ENCODE measurements at places on chromosomes 16 and 17. TPM values are rescaled to one million over a fixed set of nuclear protein-coding genes. Genes with fewer than 3 reads are reported as not detected.
A peak's percentile ranks its signal among the peaks of the same experiment; 100 is the strongest.

NACA2 gene
- not detected for total RNA-seq

C17orf78 gene
- total RNA-seq = not detected

MYH3 gene
- 2.8 TPM for total RNA-seq

SCARF1 gene
- 48.5 TPM for total RNA-seq

TPSB2 gene
- 181 TPM for total RNA-seq

CACNG3 gene
- not detected for total RNA-seq

DNA sequence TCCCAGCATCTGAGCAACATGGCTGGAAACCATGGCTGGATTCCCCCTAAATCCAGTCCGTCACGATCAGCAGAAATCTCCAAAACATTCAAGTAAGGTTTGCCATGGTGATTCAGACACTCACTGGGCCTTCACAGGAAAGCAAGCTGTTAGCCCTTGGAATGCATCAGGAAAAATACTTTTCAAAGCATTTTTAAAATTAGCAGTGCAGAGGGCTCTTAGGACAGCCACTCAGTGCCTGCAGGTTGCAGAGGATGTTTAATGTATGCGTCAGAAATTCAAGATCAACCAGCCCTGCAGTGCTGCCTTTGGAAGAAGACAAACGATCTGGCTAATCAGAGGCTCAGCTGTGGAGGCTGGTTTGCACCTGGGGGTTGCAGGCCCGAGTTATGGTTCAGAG, 50.3 kb downstream of the FOXL1 start:
- H3K4me1 ChIP-seq = no peaks in the 10 kb centered on the region
- no peak overlapping the region for H3K27ac ChIP-seq
- H3K36me3 ChIP-seq = no peaks in the 10 kb centered on the region
- DNase-seq = no peak
- H3K4me3 ChIP-seq = no peak overlapping the region

GRCh38 chr17:58336456-58337209, 8.0 kb upstream of the TSPOAP1 start:
- H3K4me3 ChIP-seq = peak overlapping the region; percentile 43
- H3K36me3 ChIP-seq = no peaks in the 10 kb centered on the region
- peak; percentile 57 for DNase-seq
- H3K4me1 ChIP-seq = peaks cover 42% of the 10 kb centered on the region

GRCh38 chr17:48023400-48024148, 14.0 kb downstream of the COPZ2 start:
- H3K4me3 ChIP-seq = peak overlapping the region; percentile 54
- H3K36me3 ChIP-seq = no peaks in the 10 kb centered on the region
- H3K27ac ChIP-seq = peak overlapping the region; percentile 85
- no peaks in the 10 kb centered on the region for H3K27me3 ChIP-seq
- H3K4me1 ChIP-seq = peaks cover 36% of the 10 kb centered on the region

DNA sequence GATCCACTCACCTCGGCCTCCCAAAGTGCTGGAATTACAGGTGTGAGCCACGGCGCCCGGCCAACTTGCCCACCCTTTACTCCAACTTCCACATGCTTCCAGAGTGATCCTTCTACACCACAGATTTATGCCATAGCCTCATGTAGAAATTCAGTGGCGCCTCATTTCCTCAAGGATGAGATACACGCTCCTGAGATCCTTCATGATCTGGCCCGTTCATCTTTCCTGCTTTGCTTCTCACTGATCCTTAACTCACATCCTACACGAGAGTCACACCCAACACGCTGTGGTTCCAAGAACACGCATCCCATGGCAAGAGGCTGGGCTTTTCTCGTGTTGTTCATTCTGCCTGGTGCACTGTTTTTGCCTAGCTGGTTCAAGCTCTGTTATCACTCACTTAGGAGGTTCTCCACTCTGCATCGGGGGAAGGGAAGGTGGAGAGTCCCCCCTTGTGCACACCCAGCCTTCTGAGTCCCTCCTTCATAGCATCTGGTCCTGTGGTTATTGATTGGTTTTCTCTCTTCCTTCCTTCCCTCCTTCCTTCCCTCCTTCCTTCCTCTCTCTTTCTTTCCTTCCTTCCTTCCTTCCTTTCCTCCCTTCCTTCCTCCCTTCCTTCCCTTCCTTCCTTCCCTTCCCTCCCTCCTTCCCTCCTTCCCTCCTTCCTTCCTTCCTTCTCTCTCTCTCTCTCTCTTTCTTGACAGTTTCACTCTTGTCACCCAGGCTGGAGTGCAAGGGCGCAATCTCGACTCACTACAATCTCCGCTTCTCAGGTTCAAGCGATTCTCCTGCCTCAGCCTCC, 32.7 kb upstream of the GCSH start:
- no peak overlapping the region for H3K27ac ChIP-seq
- H3K4me1 ChIP-seq = no peaks in the 10 kb centered on the region
- no peaks in the 10 kb centered on the region for H3K36me3 ChIP-seq
- H3K27me3 ChIP-seq = no peaks in the 10 kb centered on the region
- DNase-seq = no peak

- no peak for DNase-seq
- H3K36me3 ChIP-seq = no peaks in the 10 kb centered on the region
- H3K4me1 ChIP-seq = no peaks in the 10 kb centered on the region
- H3K27me3 ChIP-seq = no peaks in the 10 kb centered on the region
- H3K27ac ChIP-seq = no peak overlapping the region
- no peak overlapping the region for H3K4me3 ChIP-seq
Observed at GRCh38 chr16:78623796-78624195, 524.3 kb downstream of the WWOX start.

GRCh38 chr16:23670137-23670776, 8.4 kb upstream of the PLK1 start:
- H3K4me3 ChIP-seq = no peak overlapping the region
- H3K4me1 ChIP-seq = no peaks in the 10 kb centered on the region
- no peaks in the 10 kb centered on the region for H3K27me3 ChIP-seq
- H3K27ac ChIP-seq = no peak overlapping the region
- peaks cover 56% of the 10 kb centered on the region for H3K36me3 ChIP-seq
- no peak for DNase-seq

- H3K27me3 ChIP-seq = peaks cover 5% of the 10 kb centered on the region
- no peak overlapping the region for H3K4me3 ChIP-seq
- peaks cover 14% of the 10 kb centered on the region for H3K4me1 ChIP-seq
- H3K27ac ChIP-seq = no peak overlapping the region
- no peak for DNase-seq
- H3K36me3 ChIP-seq = no peaks in the 10 kb centered on the region
Observed at GRCh38 chr17:39243155-39243554, 17.4 kb upstream of the STAC2 start.

- no peak overlapping the region for H3K27ac ChIP-seq
- DNase-seq = no peak
- no peaks in the 10 kb centered on the region for H3K36me3 ChIP-seq
- no peaks in the 10 kb centered on the region for H3K27me3 ChIP-seq
- H3K4me1 ChIP-seq = no peaks in the 10 kb centered on the region
Observed at GRCh38 chr16:77840673-77841501, 52.5 kb downstream of the VAT1L start.

DNA sequence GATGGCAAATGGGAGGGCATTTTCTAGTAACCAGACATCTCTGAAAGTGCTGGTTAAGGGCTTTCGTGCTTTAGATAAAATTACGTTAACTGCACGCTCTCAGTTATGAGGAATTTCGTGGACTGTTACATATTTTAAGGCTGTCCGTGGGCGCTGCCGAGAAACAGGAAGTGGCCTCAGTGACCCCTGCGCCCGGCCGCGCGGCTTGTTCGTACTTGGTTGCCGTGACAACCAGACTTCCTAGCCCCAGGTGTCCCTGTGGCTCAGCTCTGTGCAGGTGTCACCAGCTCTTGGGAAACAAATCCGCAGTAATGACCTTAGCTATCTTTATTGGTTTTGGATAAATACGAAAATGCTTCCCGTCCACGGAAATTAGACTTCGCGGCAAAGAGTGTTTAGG, 52.7 kb downstream of the LMF1 start:
- H3K4me3 ChIP-seq = no peak overlapping the region
- no peak overlapping the region for H3K27ac ChIP-seq

DNA sequence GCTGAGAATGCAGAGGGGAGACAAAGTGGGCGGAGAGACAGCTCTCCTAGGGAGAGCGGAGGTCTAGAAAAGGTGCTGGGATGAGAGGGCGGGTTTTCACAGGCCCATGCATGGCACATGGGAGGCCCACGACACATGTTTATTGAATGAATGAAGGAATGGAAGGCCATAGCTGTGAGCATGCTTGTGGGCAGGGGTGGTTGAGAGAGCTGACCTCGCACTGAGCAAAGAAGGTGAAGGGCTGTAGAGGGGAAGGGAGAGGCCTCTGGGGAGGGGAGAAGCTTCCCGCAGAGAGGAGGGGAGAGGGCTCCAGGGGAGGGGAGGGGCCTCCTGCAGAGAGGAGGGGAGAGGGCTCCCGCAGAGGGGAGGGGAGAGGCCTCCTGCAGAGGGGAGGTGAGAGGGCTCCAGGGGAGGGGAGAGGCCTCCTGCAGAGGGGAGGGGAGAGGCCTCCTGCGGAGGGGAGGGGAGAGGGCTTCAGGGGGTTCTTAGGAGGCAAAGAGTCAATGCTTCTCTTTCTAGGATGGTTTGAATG, 27.3 kb downstream of the SDK2 start:
- DNase-seq = no peak
- no peak overlapping the region for H3K27ac ChIP-seq
- no peaks in the 10 kb centered on the region for H3K27me3 ChIP-seq
- H3K4me3 ChIP-seq = no peak overlapping the region

- H3K27ac ChIP-seq = peak overlapping the region; percentile 73
- DNase-seq = no peak
- no peaks in the 10 kb centered on the region for H3K36me3 ChIP-seq
- peaks cover 39% of the 10 kb centered on the region for H3K4me1 ChIP-seq
Observed at GRCh38 chr17:31581491-31581890, 190.0 kb downstream of the RAB11FIP4 start.

- no peaks in the 10 kb centered on the region for H3K4me1 ChIP-seq
- no peak overlapping the region for H3K27ac ChIP-seq
- DNase-seq = peak; percentile 35
Observed at GRCh38 chr16:58492735-58493134, 7.2 kb upstream of the NDRG4 start.

- no peak for DNase-seq
- no peaks in the 10 kb centered on the region for H3K27me3 ChIP-seq
- no peak overlapping the region for H3K27ac ChIP-seq
- peaks cover 3% of the 10 kb centered on the region for H3K4me1 ChIP-seq
Observed at GRCh38 chr17:58370309-58370708, 18.3 kb upstream of the SUPT4H1 start.

DNA sequence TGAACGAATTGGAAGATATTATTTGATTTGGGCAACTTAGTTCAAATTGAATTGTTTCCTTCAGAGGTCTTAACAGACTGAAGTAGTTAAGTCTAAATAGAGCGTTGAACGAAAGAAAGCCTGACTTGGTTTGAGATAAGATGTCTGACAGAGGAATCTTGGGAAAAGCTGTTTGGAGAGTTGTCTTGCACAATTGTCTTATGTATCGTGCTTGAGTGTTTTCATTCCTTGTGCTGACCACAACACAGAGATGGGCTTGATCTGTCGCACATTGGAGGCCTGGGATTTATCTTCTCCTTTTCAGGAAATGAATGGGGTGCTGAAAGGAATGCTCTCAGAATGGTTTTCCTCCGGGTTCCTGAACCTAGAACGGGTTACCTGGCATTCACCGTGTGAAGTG, 7.8 kb downstream of the MLYCD start:
- H3K36me3 ChIP-seq = peaks cover 54% of the 10 kb centered on the region
- no peak overlapping the region for H3K4me3 ChIP-seq
- DNase-seq = no peak
- no peak overlapping the region for H3K27ac ChIP-seq
- H3K4me1 ChIP-seq = no peaks in the 10 kb centered on the region

DNA sequence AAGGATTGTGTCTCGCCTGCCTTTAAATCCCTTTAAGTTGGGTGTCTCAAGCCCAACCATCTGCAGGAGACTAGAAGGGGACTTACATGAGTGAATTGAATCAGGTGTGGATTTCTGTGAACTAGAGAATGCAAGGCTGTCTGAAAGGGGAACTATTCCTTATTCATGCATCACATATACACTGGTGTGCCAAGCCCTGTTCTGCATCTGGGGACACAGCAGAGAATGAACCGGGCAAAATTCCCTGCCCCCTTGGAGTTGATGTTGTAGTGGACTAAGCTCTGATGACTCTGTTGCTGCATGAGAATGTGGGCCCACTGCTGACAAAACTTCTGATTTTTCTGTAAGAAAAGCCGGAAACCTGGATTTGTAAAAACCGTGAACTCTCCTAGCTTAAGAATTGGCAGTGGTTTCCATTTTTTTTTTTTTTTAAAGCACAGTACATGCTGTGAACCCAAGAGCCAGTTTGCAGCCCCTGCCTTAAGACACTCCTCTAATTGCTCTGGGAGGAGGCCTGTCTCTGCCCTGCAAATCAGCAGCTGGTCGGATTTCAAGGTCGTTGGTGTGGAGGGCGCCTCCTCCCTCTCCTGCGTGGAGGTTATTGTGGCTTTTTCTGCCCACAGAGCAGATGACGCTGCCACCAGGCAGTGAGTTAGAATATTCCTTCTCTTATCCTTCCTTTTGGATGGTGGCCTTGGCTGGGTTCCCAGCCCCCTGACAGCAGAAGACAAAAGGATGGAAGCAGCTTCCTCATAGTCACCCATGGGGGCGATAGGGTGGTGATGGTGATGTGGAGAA, 131.0 kb downstream of the PRKCB start:
- H3K36me3 ChIP-seq = no peaks in the 10 kb centered on the region
- no peaks in the 10 kb centered on the region for H3K27me3 ChIP-seq
- DNase-seq = no peak
- no peak overlapping the region for H3K4me3 ChIP-seq

DNA sequence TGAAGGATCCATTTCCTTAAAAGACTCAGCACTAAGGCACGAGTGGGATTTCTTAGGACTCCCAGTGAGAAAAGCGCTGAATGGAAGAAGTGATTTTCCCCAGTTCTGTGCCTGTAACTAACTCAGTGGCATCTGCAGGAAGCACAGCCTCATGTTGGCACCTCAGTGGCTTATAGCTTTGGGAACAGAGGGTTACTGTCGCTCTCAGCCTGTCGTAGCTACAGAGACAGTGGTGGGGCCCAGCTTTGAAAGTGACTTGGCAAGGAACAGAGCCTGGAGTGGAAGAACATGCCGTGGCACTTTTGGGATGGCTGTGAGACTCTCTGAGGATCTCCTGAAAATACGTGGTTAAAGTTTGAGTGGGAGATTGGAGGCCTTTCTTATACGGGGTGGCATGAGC, 242.4 kb upstream of the MYOCD start:
- H3K36me3 ChIP-seq = no peaks in the 10 kb centered on the region
- no peak overlapping the region for H3K27ac ChIP-seq
- DNase-seq = no peak
- no peaks in the 10 kb centered on the region for H3K4me1 ChIP-seq
- H3K27me3 ChIP-seq = no peaks in the 10 kb centered on the region

DNA sequence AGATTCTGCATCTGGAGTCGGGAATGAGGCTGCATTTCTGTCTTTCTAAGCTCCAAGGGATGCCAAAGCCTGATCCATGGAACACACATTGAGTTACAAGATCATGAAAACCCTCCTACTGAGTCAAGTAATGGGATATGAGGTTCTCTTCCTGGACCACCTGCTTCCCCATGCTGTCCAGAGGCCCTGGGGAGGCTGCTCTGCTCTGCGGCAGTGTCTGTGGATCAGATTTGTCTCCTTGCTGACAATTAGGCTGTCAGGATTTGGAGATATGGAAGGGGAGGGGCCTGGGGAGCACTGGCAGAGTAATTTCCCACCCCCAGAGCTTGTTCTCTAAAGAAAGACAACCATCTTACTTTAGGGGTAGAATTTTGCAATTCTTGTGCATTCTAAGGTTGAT, 33.0 kb downstream of the C16orf95 start:
- H3K4me1 ChIP-seq = no peaks in the 10 kb centered on the region
- no peak for DNase-seq
- H3K36me3 ChIP-seq = no peaks in the 10 kb centered on the region
- no peak overlapping the region for H3K27ac ChIP-seq
- H3K27me3 ChIP-seq = no peaks in the 10 kb centered on the region

Data from upper lobe of right lung (tissue), 1 donor.